ENCODE measurements at places on chromosomes 6 and 20.

- no peak for DNase-seq
These were observed 3.5 kb downstream of the WRNIP1 start for GRCh38 chr6:2768696-2769095.

DNA sequence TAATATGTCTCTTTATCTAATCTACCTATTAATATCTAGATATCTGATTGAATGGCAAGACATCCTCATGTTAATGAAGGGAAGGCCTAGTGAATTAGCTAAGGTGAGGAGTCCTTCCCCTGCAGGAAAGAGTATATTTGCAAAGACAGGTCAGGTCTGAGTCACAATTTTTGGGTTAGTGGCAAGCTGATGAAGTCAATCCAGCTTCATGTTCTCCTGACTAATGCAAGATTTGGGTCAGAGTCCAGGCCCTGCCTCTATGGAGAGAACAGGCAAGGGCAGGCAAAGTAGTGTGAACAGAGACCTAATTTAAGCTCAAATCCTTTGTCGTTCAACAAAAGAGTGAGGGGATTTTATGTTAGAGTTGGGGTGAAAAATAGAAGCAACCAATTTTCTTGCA lies 496.7 kb downstream of the BMP2 start:
- DNase-seq, result no peak

DNA sequence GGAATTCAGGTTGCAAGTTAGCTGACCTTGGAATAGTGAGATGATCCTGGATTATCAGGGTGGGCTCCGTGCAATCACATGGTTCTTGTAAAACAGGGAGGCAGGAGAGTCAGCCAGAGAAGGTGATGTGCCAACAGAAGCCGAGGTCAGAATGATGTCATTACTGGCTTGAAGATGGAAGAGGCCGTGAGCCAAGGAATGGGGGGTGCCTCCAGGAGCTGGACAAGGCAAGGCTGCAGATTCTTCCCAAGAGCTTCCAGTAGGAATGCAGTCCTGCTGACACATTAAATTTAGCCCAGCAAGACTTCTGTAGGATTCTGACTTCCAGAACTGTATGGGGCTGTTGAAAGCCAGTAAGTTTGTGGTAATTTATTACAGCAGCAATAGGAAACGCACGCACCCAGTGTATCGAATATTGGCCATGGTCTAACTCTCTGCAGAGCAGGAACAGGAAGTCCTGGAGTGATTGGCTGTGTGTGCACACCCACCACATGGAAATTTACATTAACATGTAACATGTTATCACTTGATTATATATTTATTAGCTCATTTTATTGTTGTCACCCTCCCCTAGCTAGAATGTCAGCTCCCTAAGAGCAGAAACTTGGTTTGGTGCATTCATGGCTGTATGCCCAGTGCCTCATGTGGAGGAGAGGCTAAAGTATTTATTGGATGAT lies 19.1 kb downstream of the SLC24A3 start:
- DNase-seq, result no peak

GRCh38 chr20:3350422-3350821 lies 57.0 kb downstream of the DNAAF9 start:
- DNase-seq, result no peak

GRCh38 chr6:66628917-66629316 lies 921.9 kb upstream of the EYS start:
- DNase-seq, result no peak

GRCh38 chr6:22925920-22926789 lies 356.8 kb downstream of the HDGFL1 start:
- no peak for DNase-seq

GRCh38 chr6:35359744-35360348 lies 17.5 kb downstream of the PPARD start:
- peak; percentile 61 for DNase-seq

DNA sequence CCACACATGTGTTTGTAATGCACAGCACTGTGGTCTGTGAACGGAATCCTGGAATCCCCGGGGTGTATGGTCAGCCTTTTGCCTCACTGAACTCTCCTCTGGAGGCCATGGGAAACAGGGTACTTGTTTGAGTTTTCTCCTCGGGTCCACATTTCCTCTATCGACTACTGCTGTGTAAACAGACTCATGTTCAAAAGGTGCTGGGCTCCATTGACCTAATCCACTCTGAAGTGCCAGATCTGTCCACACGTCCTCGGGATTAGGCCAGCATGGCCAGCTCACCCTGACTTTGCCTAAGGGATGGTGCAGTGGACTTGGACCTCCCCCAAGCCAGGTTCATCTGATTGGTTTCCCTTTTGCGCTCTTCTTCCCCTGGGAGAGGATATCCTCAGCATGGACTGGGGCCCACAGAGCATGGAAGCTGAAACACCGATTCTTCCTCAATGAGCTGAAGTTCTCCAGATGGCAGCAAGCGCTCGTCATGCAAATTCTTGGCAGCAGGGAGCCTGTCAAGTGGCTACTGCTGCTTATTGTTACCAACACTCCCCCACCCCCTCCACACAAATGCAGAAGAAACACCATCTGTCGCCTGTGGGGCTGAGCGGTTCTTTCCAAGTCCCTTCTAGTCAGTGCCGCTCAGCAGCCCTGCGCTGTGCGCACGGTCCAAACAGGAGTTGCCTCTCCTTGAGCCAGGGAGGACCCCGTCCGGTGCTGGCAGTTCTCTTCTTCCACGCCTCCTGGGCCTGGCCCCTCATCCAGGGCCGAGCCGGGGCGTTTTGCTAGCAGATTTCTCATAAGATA lies 292.6 kb upstream of the MARCKS start:
- DNase-seq, result peak; percentile 94

- no peak for DNase-seq
These were observed 168.6 kb downstream of the NFATC2 start for GRCh38 chr20:51373713-51374455.

GRCh38 chr20:33653218-33653899 lies 8.8 kb upstream of the C20orf144 start:
- DNase-seq, result no peak

DNA sequence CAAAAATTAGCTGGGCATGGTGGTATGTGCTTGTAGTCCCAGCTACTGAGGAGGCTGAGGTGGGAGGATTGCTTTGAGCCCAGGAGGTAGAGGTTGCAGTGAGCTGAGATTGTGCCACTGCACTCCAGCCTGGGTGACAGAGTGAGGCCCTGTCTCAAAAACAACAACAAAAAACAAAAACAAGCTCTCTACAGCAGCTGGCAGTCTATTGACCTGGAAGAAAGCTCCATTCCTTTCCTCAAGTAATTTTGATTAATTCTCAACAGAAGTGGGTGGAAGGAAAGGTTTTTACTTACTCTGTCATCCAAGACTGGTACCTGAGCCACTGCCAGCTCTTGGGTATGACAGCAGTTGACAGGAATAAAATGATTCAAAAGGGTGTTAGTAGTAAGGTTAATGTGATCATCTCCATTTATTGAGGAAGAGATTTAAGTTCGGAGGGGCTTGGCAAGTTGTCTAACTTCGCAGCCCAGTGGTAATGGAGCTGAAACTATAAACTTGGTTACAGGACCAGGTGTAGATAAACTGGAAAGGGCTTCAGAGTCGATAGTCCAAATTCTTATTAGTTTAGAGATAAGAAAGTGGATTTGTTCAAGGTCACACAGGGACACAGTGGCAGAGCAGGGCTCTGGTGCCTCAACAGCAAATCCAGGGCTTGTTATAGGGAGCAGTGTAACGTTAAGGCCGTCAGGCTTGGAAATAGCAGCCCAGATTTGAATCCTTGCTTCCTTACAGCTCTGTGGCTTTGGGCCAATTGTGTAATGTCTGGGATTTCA lies 14.8 kb downstream of the SRSF3 start:
- no peak for DNase-seq

GRCh38 chr6:25223490-25223991 lies 55.6 kb upstream of the CARMIL1 start:
- no peak for DNase-seq

DNA sequence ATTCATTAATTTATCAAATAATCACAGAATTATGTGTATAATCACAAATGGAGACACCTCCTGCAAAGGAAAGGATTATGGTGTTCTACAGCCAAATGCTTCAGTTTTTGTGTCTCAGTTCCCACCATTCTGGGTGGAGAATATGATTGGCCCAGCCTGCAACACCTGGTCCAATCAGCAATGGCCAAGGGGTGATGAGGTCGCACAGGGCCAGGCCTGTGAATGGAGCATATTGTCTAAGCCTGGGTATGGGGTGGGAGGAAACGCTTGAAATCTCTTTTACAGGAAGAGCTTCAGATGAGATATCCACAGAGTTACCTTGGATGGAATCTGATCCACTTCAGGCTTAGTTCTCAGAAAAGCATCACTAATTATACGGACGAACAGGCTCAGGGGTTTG lies 271.6 kb downstream of the DHX35 start:
- no peak for DNase-seq
